ENCODE measurements at places on chromosomes 13 and 19.

GRCh38 chr19:30498707-30499106 is 126.5 kb downstream of the ZNF536 start:
- no peak for DNase-seq

GRCh38 chr13:31998131-31998530 is 33.4 kb upstream of the FRY start:
- no peak for DNase-seq

DNA sequence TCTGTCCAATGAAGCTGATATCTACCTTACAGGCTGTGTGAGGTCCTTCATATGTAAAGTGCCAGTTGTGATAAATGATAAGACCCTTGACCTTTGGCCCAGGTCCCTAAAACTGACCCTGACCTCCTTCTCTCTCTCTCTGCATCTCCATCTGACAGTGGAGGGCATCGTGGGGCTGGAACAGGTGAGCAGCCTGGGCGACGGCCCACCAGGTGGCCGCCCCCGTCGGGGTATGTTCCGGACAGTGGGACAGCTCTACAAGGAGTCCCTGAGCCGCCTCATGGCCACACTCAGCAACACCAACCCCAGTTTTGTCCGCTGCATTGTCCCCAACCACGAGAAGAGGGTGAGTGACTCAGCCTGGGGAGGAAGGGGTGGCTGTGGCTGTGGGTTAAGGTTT is 53.7 kb downstream of the MYH14 start:
- no peak for DNase-seq

DNA sequence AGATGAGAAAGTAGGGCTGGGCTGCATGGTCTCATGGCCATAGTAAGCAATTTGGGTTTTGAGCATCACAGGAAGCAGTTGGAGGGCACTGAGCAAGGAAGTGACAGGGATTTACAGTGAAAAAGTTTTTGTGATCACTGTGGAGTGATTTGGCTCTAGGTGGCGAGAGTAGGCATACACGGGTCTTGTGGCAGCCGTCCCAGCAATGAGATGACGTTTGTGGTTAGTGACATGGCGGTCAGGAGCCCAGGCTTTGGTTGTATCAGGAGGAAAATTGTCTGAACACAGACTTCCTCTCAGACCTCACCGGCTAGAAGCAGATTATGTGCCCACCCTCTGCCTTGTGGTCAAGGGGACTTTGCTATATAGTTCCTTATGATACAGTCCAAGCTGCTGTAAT is 3.3 kb downstream of the ZNF444 start:
- no peak for DNase-seq

- DNase-seq = no peak
Measured at GRCh38 chr19:13795595-13796300, 505 bp downstream of the ZSWIM4 start.

DNA sequence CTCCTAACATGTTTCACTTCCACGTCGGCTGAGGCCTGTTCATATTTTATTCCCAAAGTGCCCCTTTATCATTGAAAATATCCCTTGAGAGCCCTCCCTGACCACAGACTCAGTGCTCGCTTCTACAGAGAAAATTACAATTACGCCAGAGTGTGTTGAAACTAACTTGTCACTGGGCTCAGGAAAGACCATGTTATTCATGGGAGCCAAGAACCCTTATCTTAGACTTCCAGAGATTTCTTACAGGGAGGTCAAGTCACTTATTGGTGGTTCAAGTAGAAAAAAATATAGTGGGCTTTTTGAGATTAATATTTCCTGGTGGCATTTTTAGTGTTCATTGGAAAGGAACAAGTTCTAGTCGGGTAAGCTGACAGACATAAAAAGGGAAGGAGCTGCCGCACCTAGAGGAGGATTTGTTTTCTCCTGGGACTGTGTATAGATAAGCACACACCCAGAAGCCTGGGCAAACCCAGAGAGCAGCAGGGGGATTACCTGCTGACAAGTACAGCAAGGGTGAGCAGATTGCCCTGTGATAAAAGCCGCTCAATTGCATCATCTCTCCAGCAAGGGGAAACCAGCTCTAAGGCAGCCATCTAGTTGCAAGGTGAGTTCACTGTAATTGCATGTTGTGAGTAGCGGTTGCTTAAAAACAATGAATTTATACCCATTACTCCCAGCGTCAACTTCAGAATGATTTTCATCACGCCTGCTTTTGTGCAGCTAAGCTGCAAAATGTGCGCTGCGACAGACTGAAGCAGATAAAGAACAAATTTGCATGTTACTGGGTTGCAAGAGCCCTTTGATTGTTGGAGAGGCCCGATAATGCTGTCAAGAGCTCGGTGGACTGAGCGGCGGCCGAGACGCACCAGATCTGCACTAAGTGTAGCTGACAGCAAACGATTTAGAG is 46.2 kb downstream of the DCT start:
- DNase-seq = no peak

- no peak for DNase-seq
Measured at GRCh38 chr19:23823952-23824389, 65.3 kb upstream of the ZNF681 start.

GRCh38 chr13:103694471-103694870 is 628.3 kb upstream of the SLC10A2 start:
- DNase-seq = no peak

DNA sequence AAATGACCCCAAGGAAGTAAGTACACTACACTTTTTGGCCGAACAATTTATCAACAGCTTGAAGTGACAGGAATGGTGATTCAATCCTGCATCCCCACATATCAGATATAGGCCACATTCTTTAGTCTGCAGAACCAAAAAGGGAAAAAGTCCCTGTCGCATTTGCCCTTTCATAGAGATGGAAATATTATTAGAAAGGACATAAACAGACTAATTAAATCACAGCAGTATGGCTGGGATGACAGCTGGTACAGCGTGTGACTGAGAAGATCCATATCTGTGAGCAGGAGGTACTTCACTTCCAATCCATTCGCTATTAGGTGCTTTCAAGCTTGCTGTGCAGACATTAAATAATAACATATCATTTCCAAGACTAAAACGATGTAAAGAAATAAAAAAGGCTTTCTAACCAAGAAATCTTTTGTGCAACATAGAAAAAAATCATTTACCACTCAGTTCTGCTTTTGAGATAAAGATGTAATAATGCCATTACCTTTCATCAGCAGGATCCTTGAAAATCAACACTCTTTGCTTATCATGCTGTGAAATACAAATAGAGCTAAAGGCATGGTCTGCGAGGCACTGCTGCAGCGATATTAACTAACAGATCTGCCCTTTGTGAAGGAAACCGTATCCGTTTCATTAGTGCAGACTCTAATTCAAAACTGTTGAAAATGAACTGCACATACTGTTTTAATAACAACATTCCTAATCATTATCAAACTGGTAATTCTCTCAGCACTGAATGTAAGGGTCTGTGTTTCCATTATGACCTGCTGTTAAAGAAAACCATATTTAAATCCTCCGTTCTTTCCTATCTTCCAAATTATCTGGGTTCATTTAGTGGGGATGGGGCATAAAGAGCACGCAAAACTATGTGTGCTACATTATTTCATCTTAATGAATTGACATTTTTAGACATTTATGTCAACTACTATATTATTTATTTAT is 245.6 kb downstream of the DACH1 start:
- DNase-seq = no peak

GRCh38 chr19:30669329-30670010 is 297.3 kb downstream of the ZNF536 start:
- no peak for DNase-seq

DNA sequence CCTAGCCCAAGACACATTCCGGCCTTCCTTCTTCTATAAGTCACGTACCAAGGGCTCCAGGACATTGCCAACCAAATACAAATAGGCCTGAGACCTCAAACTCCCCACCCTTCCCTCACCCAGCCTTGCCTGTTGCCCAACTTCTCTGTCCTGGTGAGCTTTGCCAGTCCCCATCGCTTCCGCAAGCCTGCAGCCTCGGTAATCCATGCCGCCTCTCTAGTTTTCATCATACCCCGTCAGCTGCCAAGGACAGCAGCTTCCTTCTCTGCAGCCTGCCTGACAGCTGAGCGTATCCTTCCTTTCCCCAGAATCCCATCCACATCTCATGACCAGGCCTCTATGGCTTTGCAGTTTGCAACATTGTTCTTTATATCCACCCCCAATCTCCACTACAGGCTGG is 36.6 kb upstream of the POMP start:
- no peak for DNase-seq

GRCh38 chr13:30464496-30465342 is 1.0 kb downstream of the HMGB1 start:
- DNase-seq = peak; percentile 32

DNA sequence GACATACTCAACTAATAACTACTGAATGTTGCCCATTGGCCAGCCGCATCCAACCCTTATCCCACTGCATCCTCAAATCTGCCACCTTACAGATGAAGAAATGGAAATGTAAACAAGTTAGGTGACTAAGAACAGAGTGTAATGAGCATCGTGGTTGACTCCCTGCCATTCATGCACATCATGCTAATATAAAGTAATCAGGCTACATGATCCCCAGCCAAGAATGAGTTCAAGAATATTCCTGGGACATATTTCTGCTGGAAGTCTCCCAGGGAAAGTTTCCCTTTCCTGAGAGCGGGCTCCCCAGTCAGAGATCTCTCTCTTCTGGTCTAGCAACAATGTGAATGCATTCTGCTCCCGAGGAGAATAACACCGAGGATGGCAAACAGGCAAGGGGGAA is 55.9 kb upstream of the SERP2 start:
- DNase-seq = no peak

DNA sequence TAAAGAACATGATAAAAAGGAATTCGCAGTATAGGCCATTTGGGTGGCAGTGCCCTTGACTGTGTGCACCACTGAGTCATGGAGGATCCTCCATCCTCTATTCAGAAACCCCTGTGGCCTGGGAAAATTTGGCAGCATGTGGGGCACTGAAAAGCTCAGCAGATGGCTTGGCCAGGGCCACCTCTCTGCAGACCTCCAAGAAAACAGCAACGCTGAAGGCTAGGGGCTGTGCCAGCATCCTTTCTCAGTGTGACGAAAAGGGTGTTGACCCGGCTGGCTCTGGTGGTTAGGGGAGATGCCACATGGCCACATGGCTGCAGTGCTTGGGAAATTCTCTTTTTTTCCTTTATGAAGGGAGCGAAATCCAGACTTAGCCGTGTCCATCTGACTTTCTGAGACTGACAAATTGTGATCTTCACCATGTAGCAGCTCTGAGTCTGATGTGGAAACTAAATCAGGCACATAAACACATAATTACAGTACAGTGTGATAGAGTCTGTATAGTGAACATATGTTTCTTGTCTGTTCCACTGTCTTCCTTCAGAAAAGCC is 178.0 kb downstream of the KCTD12 start:
- DNase-seq = no peak

- DNase-seq = no peak
Measured at GRCh38 chr13:19670147-19670546, 36.7 kb downstream of the MPHOSPH8 start.

- DNase-seq = no peak
Measured at GRCh38 chr19:38033658-38034491, 126.9 kb downstream of the SIPA1L3 start.

DNA sequence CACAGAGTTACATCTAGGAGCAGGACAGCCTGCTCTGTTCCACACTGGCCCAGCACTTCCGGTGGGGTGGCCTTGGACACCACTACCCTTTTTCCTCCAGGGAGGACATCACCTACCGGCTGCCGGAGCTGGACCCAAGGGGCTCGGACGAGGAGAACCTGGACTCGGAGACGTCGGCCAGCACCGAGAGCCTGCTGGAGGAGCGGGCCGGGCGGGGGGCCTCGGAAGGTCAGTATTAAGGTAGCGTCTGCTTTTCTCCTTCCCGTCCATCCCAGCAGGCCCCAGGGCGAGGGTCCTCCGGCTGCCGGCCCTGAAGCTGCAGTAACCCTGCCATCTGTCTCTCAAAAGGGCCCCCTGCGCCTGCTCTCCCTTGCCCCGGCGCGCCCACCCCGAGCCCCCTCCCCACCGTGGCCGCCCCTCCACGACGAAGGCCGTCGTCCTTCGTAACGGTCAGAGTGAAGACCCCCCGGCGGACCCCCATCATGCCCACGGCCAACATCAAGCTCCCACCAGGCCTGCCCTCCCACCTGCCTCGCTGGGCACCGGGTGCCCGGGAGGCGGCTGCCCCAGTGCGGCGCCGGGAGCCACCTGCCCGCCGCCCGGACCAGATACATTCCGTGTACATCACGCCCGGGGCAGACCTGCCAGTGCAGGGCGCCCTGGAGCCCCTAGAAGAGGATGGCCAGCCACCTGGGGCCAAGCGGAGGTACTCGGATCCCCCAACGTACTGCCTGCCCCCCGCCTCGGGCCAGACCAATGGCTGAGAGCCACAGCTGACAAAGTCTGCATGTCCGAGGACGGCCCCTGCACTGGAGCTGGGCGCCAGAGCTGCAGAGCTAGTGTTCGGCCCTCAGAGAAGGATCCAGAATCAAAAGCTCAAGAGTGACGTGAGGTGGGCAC is 3.4 kb upstream of the USE1 start:
- no peak for DNase-seq

GRCh38 chr13:28429685-28430290 is 65.1 kb downstream of the FLT1 start:
- no peak for DNase-seq

GRCh38 chr13:23365652-23366051 is 67.8 kb downstream of the SACS start:
- DNase-seq = no peak

GRCh38 chr19:55597501-55597921 is 1.8 kb downstream of the FIZ1 start:
- no peak for DNase-seq

DNA sequence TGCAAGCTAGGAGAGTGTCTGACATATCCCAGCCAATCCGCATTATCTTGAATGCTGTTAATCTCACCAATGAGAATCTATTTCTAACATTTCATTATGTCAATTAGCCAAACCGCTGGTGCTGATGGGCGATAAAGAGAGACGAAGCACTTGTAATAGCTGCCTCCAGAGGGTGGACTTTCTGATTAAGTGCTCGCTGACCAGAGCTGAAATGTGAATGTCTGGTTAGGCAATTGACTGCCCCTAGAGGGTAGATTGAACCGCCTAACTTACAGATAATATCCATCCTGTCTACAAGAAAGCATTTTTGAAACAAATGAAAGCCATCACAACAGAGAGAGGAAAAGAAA is 552 bp upstream of the GRWD1 start:
- no peak for DNase-seq

DNA sequence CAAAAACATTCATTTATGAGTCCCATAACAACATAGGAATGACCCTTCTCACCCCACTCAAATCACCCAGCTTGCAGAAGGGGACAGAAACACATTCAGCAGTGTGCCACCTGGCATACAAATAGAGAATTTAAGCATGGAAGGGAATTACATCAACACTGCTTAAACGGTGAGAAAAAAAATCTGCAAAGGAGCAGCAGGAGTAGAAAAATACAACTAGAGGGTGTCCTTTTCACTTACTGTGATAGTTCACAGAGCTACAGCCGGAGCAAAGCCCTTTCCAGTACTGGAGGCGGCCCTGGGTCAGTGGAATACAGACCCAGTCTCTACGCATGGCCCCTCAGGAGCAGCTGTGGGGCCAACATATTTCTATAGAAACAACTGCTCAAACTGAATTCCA is 764.3 kb upstream of the ARGLU1 start:
- no peak for DNase-seq

GRCh38 chr13:36536546-36536945 is 104.3 kb downstream of the CCNA1 start:
- DNase-seq = no peak

GRCh38 chr13:108741930-108742329 is 112.5 kb downstream of the MYO16 start:
- DNase-seq = no peak
